Stimulated activated CD8-positive, alpha-beta memory T cell treated with anti-CD3 and anti-CD28 coated beads, Interleukin-12 subunit alpha, Interleukin-12 subunit beta, amount 100 ng/mL, for 1 hour (primary cell): ENCODE measurements at places on chromosomes 13 and 19.

- DNase-seq: no peak
Measured at GRCh38 chr13:51158365-51158764, 47.3 kb upstream of the C13orf42 start.

DNA sequence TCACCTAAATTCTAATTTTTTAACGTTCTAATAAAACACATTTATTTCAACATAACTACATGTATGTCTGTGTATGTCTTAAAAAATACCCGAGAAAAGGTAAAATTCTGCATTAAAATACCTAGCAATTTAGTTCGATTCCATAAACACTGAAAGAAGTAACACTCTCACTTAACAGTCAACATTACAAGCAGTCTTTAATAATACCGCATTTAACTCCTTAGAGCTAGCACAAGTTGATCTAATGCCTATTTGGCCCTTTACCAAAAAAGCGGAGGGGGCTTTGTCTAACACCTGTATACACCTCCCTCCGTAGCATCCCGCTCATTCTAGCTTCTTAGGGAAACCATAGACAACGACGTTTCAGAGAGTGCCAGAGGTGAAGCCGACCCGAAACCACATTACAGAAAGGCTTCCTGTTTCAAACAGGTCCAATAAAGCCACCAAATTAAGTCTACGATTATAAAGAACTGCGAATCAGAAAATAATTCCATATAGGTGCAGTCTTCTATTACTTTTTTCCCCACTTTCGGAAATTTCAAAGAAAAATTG, 1.2 kb downstream of the SPART start:
- no peak for DNase-seq

- no peak for DNase-seq
Measured at GRCh38 chr13:33016414-33017322, at the start of gene KL. TSS of gene KL (plus strand) at chr13:33016423. CDS start at chr13:33016441, 18 bp downstream.

DNA sequence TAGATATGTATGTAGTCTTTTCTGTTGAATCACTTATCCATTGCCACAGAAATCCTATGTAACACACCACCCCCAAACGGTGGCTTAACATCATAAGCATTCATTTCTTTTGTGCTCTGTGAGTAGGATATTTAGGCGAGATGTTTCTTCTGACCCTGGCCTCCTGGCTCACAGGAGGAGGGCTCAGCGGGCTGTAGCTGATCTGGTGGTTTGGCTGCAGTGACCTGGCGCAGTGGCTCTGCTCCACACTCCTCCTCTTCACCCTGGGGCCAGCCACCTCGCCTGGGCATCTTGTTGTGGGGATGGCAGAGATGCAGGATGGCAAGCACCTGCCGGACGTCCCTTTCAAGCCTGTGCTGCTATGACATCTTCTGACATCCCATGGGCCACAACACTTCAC, 147.1 kb upstream of the IRS2 start:
- DNase-seq: no peak

GRCh38 chr13:100069278-100069677, 19.6 kb upstream of the PCCA start:
- DNase-seq: no peak

DNA sequence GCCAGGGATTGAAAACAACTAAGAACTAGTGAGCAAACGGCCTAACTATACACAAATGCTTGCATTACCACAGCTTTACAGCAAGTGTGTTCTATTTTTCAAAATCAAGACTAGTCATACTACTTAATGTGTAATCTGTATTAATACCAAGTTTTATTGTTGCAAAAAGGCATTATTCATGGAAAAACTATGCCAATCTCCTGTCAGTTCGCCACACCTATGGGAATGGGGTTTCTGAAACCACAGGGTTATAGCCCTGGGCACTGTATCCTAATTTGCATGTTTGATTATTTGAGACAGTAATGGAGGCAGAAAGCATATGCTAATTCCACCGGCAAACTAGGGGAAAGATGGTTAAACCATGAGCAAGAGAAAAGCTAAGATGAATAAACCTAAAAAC, 14.3 kb downstream of the GAS6 start:
- DNase-seq: no peak

- DNase-seq: no peak
Measured at GRCh38 chr19:3046698-3047495, 15.4 kb downstream of the TLE5 start.

DNA sequence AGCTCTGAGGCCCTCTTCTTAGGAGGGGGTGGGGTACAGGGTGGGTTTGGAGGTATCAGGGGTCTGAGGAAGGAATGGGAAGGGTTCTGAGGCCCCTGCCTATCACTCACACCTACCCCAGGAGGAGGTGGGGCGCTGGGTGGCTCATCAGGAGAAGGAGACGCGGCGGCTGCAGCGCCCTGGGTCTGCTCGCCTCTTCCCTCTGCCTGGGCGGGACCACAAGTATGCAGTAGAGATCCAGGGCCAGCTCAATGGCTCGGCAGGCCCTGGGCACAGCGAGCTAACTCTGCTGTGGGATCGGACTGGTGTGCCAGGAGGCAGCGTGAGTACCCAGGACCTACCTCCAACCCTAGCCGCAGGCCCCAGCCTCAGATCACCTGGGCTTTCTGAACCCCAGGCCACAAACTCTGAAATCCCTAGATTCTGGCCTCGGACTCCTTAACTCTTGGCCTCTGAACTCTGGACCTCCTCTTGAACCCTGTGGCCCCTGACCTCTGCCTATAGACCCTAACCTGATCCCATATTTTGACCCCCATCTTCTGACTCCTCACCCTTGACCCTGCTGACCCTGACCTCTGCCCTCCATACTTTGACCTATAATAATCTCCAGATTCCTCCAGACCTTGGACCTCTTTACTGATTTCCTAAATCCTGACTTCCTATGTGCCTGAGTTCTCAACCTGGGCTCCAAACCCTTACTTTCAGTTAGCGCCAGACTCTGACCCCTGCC, 24.1 kb downstream of the MEGF8 start:
- DNase-seq: no peak

GRCh38 chr13:41639237-41639904, 182.0 kb downstream of the RGCC start:
- DNase-seq: no peak

DNA sequence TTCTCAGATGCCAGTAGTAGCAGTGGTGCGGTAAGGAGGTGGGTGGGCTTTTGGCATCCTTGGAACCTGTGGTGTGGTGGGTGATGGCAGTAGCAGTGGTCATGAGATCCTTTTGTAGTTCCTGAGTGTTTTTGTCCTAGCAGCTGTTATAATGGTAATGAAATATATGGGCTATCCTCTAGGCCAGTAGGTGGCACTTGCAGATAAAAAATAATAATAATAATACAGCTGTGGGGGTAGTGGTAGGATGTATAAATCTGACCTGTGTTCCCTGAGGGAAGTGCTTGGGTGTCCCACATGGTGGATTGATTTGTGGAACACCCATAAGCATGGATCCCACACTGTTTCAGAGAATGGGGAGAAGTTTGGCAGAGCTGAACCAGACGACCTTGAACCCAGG, 334.0 kb downstream of the SLITRK5 start:
- no peak for DNase-seq

DNA sequence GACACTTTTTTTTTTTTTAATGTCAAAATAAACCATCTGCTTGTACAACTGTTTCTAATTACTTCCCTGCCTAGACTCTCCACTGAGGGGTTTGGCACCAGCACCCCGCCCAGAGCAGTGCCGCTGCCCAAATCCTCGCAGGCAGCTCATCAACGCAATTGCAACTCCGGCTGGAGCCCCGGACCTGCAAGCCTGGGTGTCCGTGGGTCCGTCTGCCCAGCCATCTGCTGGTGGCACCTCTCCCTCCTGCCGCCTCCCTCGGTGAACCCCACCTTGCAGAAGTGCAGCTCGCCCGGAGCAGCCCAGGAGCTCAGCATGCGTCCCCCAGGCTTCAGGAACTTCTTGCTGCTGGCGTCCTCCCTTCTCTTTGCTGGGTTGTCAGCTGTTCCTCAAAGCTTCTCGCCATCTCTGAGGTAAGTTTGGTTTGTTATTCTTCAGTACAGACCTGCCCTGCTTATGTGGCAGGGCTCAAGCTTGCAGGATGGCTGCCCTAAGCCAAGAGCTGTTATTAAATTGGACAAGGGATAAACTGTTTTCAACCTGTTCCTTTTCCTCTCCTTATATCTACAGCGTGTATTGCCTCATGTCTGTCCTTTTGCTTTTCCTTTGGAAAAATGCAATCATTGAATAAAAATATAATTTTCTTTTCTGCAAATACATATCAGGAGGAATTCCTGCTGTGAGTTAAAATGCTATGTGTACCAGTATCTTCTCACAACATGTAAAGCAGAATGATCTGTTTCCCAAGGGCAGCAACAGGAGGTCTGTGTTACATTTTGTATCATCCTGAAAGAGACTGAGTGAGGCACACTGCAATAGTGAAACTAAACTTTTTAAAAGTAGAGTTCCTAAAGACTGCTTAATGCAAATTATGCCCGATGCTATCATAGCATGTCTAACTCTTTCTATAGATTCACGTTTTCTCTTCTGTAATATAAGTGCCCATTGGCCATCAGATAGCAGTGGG, at the start of gene ITGBL1:
Gene ITGBL1, plus strand, starts transcription at position 157 of the 967 bp plus-strand sequence. Its CDS starts 159 bp downstream, at position 316.
- DNase-seq: no peak
